ENCODE measurements at places on chromosomes 7 and 10.

GRCh38 chr10:12129222-12130111, at the start of gene SEC61A2:
TSS of gene SEC61A2 (plus strand) at chr10:12129677. CDS start at chr10:12129788, 111 bp downstream.
- DNase-seq = peak; percentile 80

- DNase-seq = peak; percentile 99
Observed at GRCh38 chr7:90816511-90817142, 220.5 kb downstream of the CDK14 start.

- no peak for DNase-seq
Observed at GRCh38 chr7:5478568-5479430, 55.2 kb upstream of the TNRC18 start.

- DNase-seq = no peak
Observed at GRCh38 chr10:70544431-70545340, 57.9 kb downstream of the PRF1 start.

GRCh38 chr10:79239275-79239779, 107.9 kb upstream of the PPIF start:
- peak; percentile 68 for DNase-seq

DNA sequence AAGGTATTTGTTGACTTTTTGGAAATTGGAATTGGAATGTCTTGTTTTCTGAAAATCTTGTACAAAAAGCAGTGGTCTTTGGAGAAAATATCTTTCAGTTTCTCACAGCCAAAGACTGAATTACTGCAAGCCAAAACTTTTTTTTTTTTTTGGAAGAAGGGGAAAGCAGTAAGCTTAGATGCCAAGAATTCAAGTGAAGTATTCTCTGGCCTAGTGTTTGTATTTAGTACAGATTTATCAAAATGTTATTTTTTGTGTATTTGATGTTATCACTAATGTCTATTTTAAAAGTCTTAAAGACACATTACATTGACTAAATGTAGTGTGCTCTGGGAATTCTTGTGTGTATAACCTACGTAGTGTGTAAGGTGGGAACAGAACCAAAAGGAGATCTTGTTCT, 6.2 kb downstream of the TET1 start:
- DNase-seq = no peak

DNA sequence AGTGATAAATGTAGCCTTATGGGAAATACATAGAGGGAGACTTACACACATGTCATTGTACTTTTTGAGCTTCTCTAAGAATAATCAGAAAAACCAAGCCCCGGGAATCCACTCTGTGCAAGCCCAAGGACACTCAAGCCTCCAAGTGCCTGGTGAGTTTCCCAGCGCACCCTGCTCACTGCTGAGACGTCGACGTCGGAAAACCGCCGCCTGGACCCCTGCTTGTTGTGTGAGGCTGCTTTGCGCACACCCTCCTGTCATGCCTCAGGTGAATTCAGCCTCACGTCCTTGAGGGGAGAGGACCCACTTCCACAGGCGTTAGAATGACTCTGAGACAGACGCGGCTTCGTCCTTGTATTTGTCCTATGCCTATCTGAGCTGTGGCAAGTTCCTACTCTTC, 368.4 kb upstream of the AKR1E2 start:
- DNase-seq = no peak

- no peak for DNase-seq
Observed at GRCh38 chr7:139297795-139298194, 43.3 kb upstream of the FMC1 start.

DNA sequence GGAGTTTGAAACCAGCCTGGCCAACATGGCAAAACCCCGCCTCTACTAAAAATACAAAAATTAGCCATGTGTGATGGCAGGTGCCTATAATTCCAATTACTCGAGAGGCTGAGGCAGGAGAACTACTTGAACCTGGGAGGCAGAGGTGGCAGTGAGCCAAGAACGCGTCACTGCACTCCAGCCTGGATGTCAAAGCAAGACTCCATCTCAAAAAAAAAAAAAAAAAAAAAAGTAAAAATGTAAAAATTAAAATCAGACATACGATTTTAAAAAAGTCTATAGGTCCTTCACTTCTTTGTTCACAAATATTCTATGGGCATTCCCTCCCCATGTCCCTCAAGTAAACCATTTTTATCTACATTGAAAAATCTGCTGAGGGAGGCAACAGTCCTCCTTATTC, 34.9 kb upstream of the TLL2 start:
- no peak for DNase-seq

DNA sequence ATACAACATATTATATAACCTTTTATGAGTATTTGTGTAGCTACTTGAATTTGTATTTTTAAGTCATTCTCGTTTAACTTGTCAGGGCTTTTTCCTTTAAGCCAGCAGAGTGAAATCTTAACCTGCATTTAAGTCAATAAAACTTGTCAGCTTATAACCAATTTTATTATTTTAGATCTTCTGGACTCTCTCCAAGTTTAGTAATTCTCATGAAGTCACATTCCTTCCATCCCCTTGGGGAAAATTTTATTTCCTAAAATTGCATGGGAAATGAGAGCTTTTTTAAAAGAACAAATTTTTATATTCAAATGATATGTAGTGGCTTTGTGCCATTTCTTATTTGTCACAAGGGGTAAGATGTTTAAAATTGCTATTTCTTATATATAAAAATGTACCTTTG, 74.0 kb downstream of the SEPTIN7 start:
- DNase-seq = no peak

DNA sequence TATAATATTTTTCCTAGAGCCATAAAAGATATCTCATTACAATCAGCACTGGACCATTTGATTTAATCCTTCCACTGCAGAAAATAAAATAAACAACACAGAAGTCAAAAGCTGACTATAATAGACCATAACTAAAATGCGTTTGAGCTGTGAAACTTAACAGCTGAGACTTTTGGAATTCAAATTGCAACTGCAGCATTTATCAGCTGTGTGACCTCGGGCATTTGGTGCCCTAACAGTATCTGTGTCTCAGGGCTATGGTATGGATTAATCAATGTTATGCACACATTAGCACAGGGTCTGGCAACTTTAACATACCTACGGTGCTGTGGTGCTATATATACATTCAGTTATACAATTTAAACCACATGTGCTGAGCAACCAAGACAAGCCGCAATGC, 160.1 kb downstream of the COL28A1 start:
- DNase-seq = no peak

GRCh38 chr10:75395932-75396630, 5.5 kb downstream of the ZNF503 start:
- DNase-seq = no peak

DNA sequence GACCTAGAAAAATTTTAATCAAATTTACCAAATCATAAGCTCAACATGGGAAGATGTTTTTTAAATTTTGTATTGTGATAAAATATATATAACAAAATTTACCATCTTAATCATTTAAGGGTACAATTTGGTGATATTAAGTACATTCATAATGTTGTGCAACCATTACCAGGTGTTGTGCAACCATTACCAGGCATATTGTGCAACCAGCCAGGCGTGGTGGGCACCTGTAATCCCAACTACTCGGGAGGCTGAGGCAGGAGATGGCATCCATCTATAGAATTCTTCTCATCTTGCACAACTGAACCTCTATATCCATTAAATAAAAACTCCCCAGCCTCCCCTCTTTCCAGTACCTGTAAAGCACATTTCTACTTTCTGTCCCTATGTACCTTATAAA, 124.5 kb upstream of the SLC13A1 start:
- DNase-seq = no peak

DNA sequence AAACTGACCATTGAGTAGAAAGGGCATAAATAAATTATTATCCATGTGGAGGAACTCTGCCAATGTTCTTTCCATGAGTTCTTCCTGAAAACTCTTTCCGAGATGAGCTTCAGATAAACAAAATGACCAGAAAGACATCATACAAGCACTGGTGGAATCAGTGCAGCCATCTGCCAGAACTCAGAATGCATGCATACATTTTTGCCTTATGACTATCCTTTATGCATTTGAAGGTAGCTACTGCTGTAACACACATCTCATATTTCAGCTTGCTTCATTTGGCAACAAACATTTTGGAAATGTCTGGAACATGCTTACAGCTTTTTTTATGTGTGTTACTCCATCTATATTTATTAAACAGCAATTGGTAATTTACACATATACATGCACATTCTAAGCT, 448.9 kb downstream of the PLXDC2 start:
- DNase-seq = no peak

GRCh38 chr7:82701949-82702348, 258.4 kb upstream of the CACNA2D1 start:
- DNase-seq = no peak

DNA sequence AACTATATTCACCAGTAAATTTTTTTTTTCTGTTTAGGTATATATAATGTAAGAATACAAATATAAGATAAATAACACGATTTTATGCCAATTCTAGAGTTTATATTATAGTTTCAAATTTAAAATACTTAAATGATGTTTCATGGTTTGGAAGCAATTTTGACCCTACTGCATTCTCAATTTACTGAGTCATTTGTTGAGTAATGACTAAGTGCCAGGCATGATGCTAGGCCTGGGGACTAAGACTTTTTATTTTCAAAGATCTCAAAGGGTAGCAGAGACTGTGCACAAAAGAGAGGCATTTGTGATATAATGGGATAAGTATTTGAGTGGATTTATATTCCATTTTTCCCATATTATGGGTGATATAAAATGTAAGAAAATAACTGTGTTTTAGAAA, 78.9 kb upstream of the SMIM30 start:
- peak; percentile 62 for DNase-seq

GRCh38 chr10:74437822-74438221, 286.8 kb downstream of the ADK start:
- peak; percentile 52 for DNase-seq

GRCh38 chr10:26436848-26437247, 1.3 kb upstream of the APBB1IP start:
- DNase-seq = no peak

DNA sequence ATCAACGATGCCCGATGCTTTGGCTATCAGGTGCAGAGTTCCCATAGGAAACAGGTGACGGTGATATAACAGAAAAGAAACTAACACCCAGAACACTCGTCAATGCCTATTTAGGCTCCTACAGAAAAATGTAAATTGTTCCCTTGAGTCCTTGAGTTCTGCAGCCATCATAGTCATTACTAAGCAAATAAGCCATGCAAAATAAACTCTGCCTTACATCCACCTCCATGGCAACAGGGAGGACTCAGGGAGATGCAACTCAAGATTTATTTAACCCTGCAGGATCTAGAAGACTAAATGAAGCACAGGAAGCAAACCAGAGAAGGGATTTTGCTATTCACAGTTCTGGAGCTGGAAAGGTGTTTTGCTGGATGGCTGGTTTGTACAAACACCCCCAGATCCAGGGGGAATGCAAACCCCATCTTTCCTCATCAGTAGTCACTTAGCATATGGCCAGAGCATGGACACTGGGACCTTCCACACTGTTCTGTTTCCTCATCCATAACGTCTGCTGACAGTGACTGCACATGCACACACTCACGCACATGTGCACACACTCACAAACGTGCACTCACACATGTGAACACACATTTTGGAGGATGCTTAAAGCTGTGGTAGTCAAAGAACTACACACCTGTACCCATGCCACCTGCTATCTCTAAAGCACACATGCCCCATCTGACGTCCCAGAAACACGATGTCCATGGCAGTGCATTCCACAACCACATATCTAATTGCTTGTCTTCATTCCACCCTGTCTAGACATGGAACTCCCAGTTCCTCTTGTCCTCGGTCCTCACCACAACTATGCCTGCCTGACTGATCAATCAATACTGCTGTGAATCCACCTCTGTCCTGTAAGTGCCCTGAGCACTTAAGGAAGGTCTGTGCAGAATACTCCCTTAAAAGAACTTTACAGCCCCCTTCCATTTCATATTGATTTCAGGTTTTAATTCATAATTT, 178.2 kb downstream of the COBL start:
- no peak for DNase-seq

DNA sequence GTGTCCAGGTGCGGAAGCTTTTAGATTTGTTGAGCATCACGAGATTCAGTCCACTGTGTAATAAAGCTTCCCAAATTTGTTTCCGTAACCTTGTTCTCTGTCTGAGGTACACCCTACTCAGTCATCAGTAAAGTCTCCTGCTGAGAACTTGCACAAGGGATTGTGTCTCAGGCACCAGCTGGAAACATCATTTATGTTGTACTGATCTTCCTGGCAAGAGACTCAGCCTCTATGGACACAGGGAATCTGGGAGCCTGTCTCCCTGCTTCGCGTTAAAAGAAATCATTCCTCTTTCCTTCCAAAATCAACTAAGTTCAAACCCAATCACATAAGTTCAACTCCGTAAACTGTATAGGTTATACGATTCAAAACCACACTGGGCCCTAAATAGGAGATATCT, 336.8 kb downstream of the GPR37 start:
- DNase-seq = no peak

- DNase-seq = peak; percentile 37
Observed at GRCh38 chr7:96026611-96027010, 254.3 kb downstream of the DYNC1I1 start.

DNA sequence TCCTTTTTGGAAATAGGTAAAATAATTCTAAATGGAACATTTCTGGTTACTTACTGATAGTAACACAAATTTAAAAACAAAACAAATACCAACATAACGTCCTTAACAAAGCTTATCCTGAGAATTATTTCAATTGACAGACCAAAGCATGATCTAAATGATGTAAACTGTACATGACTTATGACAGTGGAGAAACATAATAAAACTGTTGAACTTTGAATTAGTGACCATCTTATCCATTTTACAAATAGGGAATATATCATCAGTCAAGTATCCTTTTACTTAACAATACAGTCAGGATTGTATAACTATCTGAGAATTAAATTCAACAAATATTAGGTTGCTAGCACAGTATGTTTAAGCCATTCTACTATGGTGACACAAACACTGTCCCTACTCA, 2.4 kb downstream of the IPMK start:
- DNase-seq = no peak

DNA sequence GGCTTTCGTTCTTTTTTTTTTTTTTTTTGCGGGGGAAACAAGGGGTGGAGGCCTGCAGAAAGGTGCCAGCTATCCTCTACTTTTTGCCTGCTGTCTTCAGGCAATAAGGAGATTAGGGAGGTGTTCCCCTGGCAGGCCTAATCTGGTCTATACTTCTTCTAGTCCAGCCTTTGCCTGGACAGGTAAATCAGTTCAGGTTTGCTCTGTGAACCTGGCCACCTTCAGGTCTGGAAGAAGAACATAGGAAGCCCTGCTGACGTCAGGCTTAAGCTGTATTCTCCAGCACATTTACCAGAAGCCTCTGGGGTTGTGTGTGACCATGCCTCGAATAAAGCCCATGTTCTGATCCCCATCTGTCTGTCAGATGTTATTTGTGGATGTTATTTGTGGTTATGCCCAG, 115.4 kb downstream of the SDK1 start:
- no peak for DNase-seq

- no peak for DNase-seq
Observed at GRCh38 chr7:104059103-104059502, 69.6 kb upstream of the RELN start.

GRCh38 chr7:1919539-1920265, 249.6 kb downstream of the ELFN1 start:
- no peak for DNase-seq

DNA sequence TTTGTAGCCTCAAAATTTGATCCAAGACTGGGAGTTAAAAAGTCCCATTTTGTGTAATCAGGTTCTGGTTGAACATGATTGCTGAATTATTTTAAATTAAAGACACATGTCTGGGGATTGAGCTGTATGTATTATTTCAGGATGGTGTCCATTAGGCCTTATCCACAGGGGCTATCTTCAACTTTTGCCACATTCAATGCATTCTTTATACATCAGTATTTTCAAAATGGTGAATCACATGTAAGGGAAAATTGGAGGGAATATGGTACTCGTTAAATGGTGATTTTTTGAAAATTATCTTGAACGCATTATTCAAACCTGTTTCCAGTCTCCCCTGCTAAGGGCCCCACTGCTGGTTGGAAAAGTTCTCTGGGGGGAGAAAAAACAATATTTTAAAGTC, 367.7 kb upstream of the NPVF start:
- DNase-seq = no peak

- DNase-seq = no peak
Observed at GRCh38 chr7:26151096-26151495, 902 bp upstream of the NFE2L3 start.
